Activated CD4-positive, alpha-beta memory T cell treated with anti-CD3 and anti-CD28 coated beads for 36 hours (primary cell): ENCODE measurements at places on chromosomes 6 and 20. TPM values are rescaled to one million over a fixed set of nuclear protein-coding genes. Genes with fewer than 3 reads are reported as not detected.

DNA sequence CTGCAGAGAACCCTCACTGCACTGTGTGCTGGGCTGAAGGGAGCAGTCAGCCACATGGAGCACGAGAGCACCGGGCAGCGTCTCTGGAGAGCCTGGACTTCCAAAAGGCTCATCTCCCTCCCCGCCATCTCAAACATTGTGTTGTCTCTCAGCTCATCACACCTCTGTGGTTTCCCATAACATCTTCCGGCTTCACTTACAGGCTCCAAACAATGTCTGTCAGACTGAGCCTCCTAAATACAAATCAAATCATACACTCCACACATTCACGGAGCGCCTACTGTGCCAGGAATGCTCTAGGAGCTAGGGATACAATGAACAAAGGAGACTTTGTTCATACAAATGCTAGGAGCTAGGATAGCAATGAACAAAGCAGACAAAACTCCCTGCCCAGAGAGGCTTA lies 398.0 kb downstream of the RNGTT start:
- no peak for DNase-seq

GRM4 gene
- total RNA-seq = not detected

GRCh38 chr6:897528-898207 lies 204.7 kb upstream of the EXOC2 start:
- no peak for DNase-seq

GRCh38 chr6:41437604-41438003 lies 102.2 kb downstream of the NCR2 start:
- no peak for DNase-seq

DEFB124 gene
- not detected for total RNA-seq

CST3 gene
- 0.26 TPM for total RNA-seq

DNA sequence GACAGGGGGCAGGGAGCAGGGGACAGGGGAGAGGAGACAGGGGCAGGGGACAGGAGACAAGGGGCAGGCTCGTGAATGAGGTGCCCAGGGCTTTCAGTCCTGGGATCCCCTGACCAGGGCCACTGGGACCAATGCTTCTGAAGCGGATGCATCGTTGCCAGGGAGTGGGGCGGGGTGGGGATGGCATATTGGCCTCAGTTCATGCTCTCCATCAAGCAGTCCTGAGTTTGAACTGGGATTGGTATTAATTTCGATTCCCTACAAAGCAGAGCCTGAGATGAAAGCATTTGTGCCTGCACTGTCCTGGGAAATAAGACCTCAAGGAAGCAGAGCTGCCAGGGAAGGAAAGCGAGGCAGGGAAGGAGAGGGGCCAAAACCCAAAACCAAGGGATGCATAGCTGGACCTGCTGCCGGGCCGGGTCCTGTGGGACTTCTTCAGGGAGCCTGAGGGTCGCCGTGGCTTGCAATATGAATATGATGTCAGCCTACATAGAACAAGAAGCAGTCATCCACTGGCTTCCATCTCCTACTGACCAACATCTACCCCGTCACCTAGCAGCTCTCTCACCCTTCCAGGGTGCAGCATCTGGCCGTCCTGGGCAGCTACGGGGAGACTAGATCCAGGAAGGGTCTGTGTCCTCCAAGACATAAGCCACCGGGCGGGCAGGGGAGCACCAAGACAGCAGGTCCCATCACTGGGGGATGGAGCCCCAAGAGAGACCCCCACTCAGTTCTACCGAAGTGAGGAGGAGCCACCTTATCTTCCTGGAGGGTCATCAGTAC lies 233.3 kb downstream of the SYNDIG1 start:
- no peak for DNase-seq

DNA sequence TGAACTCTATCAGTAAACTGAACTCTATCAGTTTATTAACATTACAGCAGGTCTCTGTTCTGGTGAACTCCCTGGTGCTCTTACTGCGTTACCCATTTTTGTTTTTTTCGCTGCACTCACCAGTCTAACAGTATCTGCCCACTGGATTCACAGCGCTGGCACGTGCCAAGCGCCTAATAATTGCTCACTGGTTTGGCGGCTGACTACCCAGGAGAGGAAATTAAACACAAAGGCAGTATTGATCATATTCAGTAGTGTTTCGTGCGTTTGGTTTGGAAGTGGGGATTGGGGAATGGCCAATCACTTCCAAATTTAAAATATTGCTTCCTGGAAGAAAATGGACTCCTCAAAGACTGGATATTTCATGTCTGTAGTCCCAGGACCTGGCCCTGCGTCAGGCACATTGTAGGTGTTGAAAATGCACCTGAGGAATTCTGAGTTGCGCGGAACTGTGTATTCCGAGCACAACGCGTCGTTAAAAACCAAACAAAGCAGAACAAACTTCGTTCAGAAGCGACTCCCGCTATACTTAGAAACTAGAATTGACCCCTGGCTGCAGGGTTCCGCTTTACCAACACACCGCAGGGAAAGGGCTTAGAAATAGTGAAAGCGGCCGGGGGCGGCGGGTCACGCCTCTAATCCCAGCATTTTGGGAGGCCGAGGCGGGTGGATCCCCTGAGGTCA lies 1.1 kb upstream of the RPS12 start:
- peak; percentile 68 for DNase-seq

C20orf202 gene
- total RNA-seq = not detected

GRCh38 chr20:39874049-39874893 lies 814.8 kb downstream of the MAFB start:
- DNase-seq = peak; percentile 45

MROH8 gene
- 2.0 TPM for total RNA-seq

DNA sequence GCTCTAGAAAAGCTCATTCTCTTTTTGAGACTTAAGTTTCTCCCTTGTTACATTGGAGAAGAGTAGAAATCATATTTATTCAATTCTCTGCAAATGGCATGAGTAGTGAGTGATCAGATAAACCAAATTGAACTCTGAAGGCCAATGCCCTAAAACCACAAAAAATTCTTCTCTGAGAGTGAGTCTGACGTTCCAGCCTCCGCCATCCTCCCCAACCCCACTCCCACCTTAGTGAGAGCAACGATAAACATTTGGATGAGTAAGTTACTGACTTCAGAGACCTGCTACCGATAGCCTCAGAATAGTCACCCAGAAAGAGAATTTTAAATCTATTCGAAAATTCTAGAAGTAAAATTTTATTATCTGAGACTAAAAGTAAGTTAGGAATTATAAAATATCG lies 94.6 kb downstream of the TFAP2A start:
- no peak for DNase-seq

DNA sequence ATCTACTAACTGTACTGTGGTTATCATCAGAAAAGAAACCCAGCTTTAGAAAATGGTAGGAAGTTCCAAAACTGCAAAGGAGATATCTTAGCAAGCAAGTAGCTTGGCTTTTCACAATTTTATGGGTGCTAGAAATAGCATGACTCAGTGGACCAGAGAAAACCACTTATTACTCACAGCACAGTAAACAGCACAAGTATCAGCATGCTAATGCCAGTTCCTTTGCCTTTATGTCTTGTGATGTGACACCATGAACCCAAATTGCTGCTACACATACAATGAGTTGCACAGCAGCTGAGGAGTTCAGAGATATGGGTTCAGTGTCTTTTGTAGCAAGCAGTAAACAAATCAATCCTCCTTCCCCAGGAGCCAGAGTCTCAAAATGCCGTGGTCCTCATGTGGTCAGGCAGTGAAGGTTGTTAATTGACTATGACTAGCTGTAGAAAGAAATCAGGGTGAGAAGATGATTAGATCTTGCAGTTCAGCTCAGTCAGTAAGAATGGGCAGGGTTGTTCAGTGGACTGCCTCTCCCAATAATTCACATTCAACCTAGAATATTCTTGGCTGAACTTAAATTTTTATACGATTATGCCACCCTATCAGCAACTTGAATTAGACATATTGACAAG lies 73.3 kb downstream of the OPRM1 start:
- no peak for DNase-seq

GRCh38 chr20:53550280-53551187 lies 43.1 kb downstream of the ZNF217 start:
- DNase-seq = no peak

- no peak for DNase-seq
These were observed 257.6 kb upstream of the POU3F2 start for GRCh38 chr6:98576791-98577190.
